RKO (cell line): ENCODE measurements at places on chromosomes 12 and 14.
A peak's percentile ranks its signal among the peaks of the same experiment; 100 is the strongest.

GRCh38 chr14:20400965-20401593 lies 12.2 kb downstream of the TEP1 start:
- peak; percentile 88 for DNase-seq

- no peak for DNase-seq
Observed at GRCh38 chr14:85793533-85793932, 263.6 kb downstream of the FLRT2 start.

DNA sequence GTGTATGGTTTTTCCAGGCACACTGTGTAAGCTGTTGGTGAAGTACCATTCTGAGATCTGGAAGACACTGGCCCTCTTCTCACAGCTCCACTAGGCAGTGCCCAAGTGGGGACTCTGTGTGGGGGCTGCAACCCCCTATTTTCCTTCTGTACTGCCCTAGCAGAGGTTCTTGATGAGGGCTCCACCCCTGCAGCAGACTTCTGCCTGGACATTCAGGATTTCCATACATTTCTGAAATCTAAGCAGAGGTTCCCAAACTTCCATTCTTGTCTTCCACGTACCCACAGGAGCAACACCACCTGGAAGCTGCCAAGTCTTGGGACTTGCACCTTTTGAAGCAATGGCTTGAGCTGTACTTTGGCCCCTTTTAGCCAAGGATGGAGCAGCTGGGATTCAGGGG lies 85.2 kb upstream of the PRMT8 start:
- DNase-seq, result no peak

DNA sequence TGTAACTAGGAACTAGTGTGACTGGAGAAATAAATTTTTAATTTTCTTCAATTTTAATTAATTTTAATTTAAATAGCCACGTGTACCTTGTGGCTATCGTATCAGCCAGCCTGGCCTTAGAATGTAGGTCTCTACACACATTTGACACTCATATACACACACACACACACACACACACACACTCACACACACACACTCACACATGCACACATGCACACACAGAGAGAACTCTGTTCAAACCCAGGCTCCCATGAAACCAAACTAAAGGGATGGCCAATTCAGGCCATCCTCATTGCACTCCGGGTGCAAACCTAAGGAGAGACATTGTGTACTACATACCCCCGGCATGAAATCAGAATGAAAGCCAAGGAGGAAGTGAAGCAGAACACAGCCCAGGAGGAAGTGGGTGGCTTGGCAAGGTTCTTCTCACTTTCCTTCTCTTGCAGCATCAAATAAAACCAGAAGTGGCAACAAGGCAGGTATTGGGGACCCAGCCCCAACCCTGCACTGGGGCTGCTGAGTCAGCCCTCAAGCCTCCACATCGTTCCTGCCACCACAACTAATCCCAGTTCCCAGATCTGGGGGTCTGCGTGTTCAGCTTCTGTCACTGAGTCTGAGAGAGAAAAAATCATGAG lies 26.2 kb upstream of the CHPT1 start:
- no peak for DNase-seq

DNA sequence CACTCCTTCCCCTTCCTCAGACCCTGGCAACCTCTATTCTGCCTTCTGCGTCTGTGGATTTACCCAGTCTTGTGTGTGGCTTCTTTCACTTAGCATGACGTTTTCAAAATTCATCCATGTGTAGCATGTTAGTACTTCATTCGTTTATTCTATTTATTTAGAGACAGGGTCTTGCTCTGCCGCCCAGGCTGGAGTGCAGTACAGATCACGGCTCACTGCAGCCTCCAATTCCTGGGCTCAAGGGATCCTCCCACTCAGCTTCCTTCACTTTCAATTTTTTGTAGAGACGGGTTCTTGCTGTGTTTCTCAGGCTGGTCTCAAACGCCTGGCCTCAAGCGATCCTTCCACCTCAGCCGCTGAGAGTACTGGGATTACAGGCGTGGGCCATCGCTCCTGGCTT lies 37.0 kb downstream of the B4GALNT3 start:
- no peak for DNase-seq

- DNase-seq, result no peak
Observed at GRCh38 chr12:101963697-101964096, 86.3 kb downstream of the DRAM1 start.

- DNase-seq, result no peak
Observed at GRCh38 chr12:12807970-12808702, 5.0 kb upstream of the DDX47 start.
